Natural killer cell treated with Interleukin-12 subunit alpha and Interleukin-12 subunit beta and Interleukin-15 and Interleukin-18, amount 100 ng/mL, for 72 hours (primary cell): ENCODE measurements at places on chromosomes 11 and 22.

DNA sequence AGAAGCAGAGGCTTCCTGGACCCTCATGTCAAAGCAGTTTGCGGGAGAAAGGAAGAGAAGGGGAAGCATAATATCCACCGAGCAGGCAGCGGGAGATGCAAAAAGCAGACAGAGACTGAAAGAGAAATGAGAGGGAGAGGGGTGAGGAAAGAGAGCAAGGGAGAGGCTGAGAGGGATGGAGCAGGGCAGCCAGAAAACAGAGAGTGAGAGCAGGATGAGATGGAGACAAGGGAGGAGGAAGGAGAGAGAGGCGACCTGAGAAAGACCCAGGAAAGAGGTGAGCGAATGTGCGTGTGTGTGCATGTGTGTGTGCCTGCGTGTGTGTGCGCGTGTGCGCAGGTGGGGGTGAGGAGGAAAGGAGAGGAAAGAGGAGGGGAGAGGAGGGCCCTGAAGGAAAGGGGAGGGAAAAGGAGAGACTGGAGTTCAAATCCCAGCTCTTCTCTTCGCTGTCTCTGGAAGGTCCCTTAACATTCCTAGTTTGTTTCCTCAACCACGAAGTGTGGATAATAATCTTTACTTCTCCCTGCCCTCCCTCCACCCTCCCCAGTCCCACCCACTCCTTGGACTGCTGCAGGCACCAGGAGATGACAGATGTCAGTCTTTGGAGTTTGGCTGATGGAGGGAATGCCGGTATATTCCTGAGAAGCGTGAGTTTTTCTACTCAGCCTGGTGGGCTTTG, 67.9 kb downstream of the ISX start:
- peaks cover 27% of the 10 kb centered on the region for H3K27me3 ChIP-seq
- H3K4me1 ChIP-seq: no peaks in the 10 kb centered on the region
- no peak overlapping the region for H3K4me3 ChIP-seq
- H3K36me3 ChIP-seq: no peaks in the 10 kb centered on the region
- no peak for DNase-seq

DNA sequence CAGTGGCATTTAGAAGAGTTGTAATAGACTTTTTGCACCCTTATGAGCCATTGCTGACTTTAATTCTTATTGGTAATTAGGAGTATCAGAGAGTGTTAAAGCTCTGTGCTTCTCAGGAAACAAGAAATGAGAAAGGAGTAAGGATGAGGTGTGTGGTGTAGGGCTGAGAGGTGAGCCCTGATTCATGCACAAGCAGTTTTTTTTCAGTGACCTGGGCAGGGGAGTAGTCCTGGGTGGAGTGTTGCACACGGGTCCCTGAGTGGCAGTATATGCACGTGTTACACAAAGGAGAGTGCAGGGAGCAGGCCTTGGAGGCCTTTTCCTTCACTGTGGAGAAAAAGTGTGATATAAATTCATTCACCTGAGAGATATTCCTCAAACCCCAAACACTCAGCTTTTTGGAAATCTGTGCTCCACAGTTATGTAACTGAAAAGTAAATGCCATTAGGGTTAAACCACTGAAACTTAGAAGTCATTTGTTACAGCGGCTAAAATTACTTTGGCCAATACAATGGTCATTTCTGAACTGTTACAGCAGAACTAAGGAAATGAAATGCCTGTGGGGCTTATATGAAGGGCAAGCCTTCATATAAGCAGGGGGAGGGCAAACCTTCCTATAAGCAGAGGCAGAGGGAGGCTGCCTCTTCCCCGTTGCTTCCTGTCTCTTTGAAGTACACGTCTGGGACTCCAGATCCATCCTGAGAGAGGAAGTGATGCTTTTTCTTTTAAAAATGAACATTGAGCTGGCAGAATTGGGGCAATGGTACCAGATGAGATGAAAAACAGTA, 62.6 kb upstream of the OLFML1 start:
- no peak overlapping the region for H3K4me3 ChIP-seq
- no peak overlapping the region for H3K27ac ChIP-seq
- H3K4me1 ChIP-seq: no peaks in the 10 kb centered on the region
- H3K27me3 ChIP-seq: peaks cover 9% of the 10 kb centered on the region
- no peaks in the 10 kb centered on the region for H3K36me3 ChIP-seq

DNA sequence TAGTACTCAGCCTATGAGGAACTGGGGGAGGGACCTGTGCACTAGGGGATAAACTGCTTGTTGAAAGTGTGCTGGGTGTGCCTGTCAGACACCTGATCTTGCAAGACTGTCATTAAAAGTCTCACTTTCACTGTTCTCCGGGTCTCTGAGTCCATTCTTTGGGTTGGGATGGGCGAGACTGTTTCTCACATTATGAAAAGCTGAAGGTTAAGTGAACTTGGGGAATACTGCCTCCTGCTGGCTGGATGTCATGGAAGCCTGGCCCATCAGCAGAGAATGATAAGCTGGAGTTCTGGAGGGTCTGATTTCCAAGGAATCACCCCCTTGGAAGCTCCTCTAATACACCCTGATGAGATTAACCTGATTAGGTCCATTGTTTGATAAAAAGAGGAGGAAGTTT, 9.0 kb upstream of the VPREB1 start:
- no peak overlapping the region for H3K27ac ChIP-seq
- peaks cover 5% of the 10 kb centered on the region for H3K4me1 ChIP-seq
- no peak for DNase-seq
- no peak overlapping the region for H3K4me3 ChIP-seq
- no peaks in the 10 kb centered on the region for H3K36me3 ChIP-seq

DNA sequence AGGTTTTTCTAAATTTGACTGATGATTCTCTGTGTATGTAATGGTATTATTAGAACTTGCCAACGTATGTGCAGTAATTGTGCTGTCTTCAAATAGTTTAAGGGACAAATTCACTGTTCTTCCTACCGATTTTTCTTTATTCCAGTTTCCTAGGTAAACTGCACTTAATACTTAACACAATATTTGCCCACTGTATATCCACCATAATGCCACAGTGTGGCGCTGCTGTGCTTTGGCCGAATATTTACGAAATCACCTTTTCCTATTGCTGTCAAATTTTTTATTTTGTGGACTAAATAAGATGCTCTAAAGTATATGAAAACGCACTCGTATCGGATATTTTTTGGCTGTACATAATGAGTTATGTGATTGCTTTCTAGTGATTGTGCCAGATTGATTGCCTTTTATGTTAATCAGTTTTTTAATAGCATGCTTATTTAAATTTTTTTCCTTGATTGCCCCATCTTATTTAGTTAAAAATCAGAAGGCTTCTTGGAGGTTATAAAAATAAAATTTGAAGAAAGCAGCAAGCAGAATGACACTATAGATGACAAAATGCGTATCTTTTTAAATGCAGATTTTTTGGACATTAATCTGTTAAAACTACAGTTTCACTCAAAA, 10.5 kb downstream of the AASDHPPT start:
- H3K4me1 ChIP-seq: peaks cover 40% of the 10 kb centered on the region
- no peak overlapping the region for H3K27ac ChIP-seq
- DNase-seq: no peak
- no peak overlapping the region for H3K4me3 ChIP-seq
- no peaks in the 10 kb centered on the region for H3K27me3 ChIP-seq

- peaks cover 27% of the 10 kb centered on the region for H3K4me1 ChIP-seq
- no peaks in the 10 kb centered on the region for H3K27me3 ChIP-seq
- H3K4me3 ChIP-seq: no peak overlapping the region
- peaks cover 5% of the 10 kb centered on the region for H3K36me3 ChIP-seq
- no peak overlapping the region for H3K27ac ChIP-seq
- DNase-seq: no peak
Observed at GRCh38 chr11:95070471-95070870, 3.8 kb downstream of the SRSF8 start.

DNA sequence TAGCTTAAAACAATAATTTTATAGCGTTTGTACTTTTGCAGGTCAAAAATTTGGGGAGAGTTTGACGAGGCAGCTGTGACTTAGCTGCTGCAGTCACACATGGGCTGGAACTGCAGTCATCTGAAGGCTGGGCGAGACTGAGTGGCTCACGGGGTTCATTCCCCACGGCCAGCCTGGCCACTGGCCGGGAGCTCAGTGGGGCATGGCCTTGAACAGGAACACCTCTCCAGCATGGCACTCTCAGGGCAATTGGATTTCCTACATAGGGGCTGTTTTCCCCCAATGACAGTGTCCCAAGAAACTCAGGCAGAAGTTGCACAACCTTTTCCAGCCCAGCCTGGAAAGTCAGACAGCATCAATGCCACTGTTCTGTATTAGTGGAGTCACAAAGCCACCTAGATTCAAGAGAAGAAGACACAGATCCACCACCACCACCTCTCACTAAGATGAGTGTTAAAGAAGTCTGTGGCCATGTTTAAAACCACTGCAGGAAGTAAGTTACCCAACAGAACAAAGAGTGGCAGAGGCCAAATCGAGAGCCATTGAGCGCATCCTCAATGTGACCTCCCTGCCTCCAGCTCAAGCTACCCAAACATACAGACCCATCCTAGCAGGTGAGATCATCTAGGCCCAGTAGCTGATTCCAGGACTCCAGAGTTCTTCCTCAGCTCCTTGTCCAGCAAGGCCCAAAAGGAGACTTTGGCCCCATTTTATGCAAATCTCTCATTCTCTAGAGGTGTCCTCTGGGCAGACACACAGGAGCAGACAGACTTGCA, 618.7 kb upstream of the CADM1 start:
- no peak overlapping the region for H3K27ac ChIP-seq
- H3K36me3 ChIP-seq: no peaks in the 10 kb centered on the region
- H3K4me1 ChIP-seq: no peaks in the 10 kb centered on the region
- H3K4me3 ChIP-seq: no peak overlapping the region
- DNase-seq: no peak
- H3K27me3 ChIP-seq: peaks cover 7% of the 10 kb centered on the region

DNA sequence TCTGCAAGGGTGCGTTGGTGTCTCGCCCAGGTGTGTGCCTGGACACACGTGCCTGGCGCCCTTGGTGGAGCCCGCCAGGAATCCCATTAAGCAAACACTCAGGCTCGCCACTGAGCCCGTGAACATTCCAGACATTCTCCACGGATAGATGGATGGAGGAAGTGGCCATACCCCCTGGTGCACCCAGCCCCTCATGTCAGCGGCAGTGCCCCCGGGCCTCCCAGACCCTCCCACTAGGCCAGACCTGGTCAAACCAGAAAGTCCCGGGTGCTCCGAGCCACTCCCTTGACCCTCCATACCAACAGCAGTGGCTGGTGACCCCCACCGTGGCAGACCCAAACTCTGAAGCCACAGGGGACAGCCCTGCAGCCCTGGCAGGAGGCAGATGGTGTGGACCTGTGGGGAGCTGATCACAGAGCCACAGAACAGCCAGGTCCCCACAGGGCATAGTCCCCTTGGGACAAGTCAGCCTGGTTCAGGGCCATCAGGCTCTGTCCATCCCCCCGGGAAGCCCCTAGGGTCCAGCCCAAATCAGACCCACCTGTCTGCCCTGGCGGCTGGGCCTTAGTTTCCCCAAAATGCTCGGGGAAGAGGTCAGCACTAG, 1.9 kb downstream of the EPS8L2 start:
- H3K27me3 ChIP-seq: peaks cover 6% of the 10 kb centered on the region
- H3K36me3 ChIP-seq: no peaks in the 10 kb centered on the region
- no peak overlapping the region for H3K4me3 ChIP-seq
- no peak overlapping the region for H3K27ac ChIP-seq
- no peaks in the 10 kb centered on the region for H3K4me1 ChIP-seq
- DNase-seq: peak; percentile 44

- no peak overlapping the region for H3K27ac ChIP-seq
- H3K4me1 ChIP-seq: peaks cover 2% of the 10 kb centered on the region
- H3K36me3 ChIP-seq: no peaks in the 10 kb centered on the region
- no peak for DNase-seq
Observed at GRCh38 chr11:9377036-9377435, 7.4 kb upstream of the IPO7 start.

GRCh38 chr22:37559901-37560607, at the start of gene CDC42EP1:
Gene CDC42EP1, plus strand, starts transcription at chr22:37560480. Its CDS starts 5,870 bp downstream, at chr22:37566350.
- peaks cover 24% of the 10 kb centered on the region for H3K4me1 ChIP-seq
- H3K4me3 ChIP-seq: peak within 1 kb of the TSS; percentile 76
- peaks cover 41% of the 10 kb centered on the region for H3K27me3 ChIP-seq
- H3K36me3 ChIP-seq: no peaks in the 10 kb centered on the region

DNA sequence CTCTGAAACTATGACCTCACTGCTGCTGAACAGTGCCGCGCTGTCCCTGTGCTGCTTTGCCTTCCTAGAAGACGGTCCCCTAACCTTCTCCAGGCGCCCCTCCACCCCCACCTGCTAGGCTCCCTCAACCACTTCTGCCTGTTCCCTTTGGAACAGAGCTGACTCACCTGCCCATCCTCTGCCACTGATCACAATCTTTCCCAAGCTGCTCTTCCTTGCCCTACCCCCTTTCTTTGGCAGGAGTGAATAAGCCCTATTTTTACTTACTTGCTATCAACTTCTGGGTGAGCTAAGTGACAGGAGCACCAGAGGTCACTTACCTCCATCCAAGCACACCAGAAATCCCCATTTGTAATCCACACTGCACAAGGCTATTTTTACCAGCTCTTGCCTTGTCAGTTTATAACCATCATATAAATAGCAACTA, 116.0 kb upstream of the BID start:
- H3K27me3 ChIP-seq: no peaks in the 10 kb centered on the region
- peaks cover 7% of the 10 kb centered on the region for H3K36me3 ChIP-seq
- no peak for DNase-seq

DNA sequence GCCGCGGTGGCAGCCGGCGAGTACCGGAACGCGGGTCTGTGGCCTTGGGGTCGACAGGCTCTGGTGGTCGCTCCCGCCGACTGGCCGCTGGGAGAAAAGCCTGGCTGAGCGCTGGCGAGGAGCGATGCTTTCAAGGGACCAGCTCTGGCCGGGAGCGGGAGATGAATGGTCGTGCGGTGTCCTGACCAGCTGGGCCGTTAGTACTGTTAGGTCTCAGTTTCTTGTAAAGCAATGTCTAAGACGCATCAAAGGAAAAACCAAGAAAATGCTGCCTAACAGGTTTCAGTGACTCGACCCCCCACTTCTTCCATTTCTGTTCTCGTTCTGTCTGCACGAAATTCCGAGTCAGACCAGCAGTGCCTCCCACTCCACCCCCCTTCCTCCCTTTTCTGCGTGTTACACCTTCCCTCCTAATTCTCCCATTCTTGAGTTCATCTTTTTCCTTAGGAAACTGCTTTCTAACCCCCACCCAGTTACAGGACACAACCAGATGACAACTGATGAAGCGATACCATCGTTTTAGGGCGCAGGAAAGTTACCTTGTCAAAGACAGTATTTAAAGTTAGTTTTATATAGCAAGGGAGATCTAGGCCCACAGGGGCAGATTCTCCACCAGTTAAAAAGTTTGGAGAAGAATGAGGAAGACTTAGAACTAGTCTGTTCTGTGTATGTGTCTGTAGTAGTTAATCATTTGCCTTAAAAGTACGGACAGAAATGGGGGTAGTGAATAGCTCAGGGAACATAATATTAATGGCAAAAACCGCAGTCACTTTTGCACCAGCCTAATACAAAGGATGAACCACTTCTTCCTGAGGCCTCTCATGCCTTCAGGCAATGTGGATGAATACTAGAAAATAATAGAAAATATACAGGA, 1.0 kb downstream of the CUL5 start:
- H3K36me3 ChIP-seq: peaks cover 4% of the 10 kb centered on the region
- no peak for DNase-seq
- H3K27me3 ChIP-seq: no peaks in the 10 kb centered on the region
- H3K27ac ChIP-seq: peak overlapping the region; percentile 99
- peak overlapping the region; percentile 96 for H3K4me3 ChIP-seq

GRCh38 chr11:127710831-127711230, 710.3 kb upstream of the KIRREL3 start:
- H3K4me1 ChIP-seq: no peaks in the 10 kb centered on the region
- no peak overlapping the region for H3K4me3 ChIP-seq
- no peak overlapping the region for H3K27ac ChIP-seq
- peaks cover 8% of the 10 kb centered on the region for H3K27me3 ChIP-seq
- no peaks in the 10 kb centered on the region for H3K36me3 ChIP-seq

GRCh38 chr11:11427140-11427539, 74.1 kb upstream of the CSNK2A3 start:
- no peak overlapping the region for H3K27ac ChIP-seq
- H3K36me3 ChIP-seq: no peaks in the 10 kb centered on the region
